ENCODE measurements at places on chromosomes 5 and 9.

DNA sequence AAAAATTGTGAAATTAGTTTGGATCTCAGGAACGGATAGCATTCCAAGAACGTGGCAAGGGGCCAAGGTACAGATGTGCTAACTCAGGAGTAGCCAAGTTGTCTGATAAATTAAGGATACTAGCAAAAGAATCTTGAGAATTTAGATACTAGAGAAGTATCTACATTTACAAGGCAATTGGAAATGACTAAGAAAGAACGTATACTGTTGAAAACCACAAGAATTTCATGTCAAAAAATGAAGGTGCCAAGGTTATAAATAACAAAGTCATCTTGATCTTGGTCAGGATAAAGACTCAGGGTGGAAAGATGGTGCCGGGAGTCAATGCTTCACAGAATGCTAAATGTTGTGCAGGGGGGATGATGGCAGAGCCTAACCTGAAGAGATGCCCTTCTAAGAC, 19.2 kb downstream of the CAPSL start:
- no peak for DNase-seq

DNA sequence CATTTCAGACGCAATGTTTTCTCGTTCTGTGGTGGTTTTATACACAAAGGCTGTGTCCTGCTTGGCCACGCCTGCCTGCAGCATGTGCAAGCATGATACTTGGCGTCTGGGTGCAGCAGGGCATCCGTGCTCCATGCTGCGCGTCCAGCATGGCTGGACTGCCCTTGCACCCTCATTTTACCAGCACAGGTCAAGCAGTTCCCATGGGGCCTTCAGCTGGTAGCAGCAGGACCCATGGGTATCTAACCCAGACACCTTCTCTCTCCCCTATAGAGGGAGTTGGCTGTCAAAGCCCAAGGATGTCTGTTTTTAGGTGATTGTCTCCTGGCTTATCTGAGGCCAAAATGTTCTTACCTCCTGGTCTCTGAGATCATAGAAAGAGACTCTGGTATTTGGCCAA, 158.3 kb upstream of the PITX1 start:
- DNase-seq: no peak

- DNase-seq: no peak
Measured at GRCh38 chr5:59439303-59439702, 454.2 kb downstream of the PDE4D start.

GRCh38 chr5:61969347-61969746, 336.7 kb upstream of the KIF2A start:
- DNase-seq: no peak

- DNase-seq: peak; percentile 9
Measured at GRCh38 chr5:103111468-103111867, 8.5 kb downstream of the GIN1 start.

- DNase-seq: no peak
Measured at GRCh38 chr9:78171651-78172050, 64.2 kb upstream of the CEP78 start.

DNA sequence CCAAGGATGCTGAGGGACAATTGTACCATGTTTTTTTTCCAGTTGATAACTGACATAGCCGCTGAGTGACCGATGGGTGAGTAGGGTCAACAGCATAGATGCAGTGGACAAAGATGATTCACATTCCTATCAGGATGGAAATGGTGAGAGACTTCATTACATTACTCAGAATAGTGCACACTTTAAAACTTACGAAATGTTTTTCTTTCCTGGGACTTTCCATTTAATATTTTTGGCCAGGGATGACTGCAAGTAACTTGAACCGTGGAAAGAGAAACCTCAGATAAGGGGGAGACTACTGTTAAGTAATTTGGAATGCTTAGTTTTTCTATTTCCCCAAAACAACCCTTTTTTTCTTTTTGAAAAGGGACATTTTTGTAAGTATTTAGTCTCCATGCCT, 3.0 kb upstream of the TUSC1 start:
- no peak for DNase-seq

- no peak for DNase-seq
Measured at GRCh38 chr5:109027983-109028607, 280.4 kb downstream of the FER start.

- no peak for DNase-seq
Measured at GRCh38 chr5:93044859-93045666, 536.0 kb downstream of the NR2F1-AS1 start.

DNA sequence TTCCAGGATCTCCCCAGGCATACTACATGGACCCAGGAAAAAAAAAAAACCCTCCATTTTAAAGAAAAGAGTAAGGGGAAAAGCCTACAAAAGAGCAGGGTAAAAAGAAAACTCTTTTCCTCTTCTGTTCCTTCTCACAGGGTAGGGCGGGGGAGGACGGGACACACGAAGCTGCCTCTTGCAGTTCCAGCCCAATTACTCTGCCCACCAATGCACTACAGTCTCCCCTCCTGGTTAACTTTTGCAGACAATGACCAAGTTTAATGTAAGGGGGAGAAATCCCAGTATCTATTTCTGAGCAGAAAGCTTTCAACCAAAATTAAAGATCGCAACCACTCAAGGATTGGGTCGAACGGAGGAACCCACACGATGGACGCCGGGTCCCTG, 1.3 kb downstream of the BRD3 start:
- DNase-seq: no peak

GRCh38 chr5:124444147-124444775, 302.2 kb downstream of the ZNF608 start:
- no peak for DNase-seq

DNA sequence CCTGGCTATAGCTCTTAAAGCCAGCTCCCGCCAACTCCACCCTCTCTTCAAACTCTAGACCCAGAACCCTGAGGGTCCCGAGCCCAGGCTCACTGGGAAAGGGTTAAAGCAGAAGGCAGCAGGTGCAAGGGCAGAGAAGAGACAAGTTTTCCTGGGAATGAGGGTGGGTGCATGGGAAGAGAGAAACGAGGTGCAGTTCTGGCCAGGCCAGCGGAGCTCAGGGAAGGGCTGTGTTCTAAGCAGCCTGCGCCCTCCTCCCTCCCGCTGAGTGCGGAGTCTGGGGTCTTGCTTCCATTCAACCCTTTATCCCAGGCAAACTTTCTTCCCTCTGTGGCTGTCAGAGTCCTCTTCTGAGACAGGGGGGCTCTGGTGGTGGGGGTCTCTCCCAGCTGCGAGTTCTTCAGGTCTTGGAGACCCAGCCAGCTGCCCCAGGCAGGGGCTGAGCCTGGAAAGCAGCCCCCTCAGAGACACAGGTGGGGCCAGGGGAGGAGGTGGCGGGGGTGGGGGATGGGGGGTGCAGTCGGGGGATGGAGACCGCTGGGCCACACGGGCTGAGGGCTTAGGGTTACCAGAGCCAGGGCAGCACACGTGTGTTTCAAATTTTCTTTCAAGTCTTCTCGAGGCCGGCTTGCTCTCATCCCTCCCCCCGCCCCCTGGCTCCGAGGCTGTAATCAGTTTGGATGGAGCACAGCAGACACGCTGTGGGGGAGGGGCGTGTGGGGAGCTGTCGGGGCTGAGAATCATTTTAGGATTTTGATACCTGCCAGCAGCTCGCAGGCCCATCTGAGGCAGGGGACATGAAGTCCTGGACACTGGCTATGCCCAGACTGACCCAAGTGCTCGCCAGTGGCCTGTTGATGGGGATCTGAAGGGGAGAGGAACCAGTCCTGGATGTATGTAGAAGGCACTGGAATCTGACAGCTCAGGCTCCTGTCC, 169.6 kb upstream of the SMIM23 start:
- no peak for DNase-seq

DNA sequence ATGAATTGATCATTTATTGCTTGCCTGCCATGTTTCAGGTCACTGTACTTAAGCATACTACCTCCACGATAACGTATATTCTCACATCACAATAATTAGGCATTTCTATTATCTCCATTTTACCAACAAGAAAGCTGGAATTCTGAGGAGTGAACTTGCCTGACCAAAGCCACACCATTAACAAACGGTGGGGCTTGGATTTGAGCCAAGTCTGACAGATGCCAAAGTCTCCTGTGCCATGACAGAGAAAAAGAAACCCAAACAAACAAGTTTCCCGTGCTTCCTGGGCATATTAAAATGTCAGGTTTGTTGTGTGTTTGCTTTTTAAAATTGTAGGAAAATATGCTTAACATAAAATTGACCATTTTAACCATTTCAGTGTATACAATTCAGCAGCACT, 40.8 kb upstream of the KCNV2 start:
- no peak for DNase-seq

Data from activated T-helper 2 cell treated with anti-CD3 and anti-CD28 coated beads, Interferon-gamma antibody, Interleukin-2, Interleukin-4, amounts not matched to agents 10 μg/mL and 5 μg/mL and 100 μg/mL, durations not matched to agents 14 hours and 24 hours and 36 hours (primary cell).